Fibroblast of lung (primary cell): ENCODE measurements at places on chromosomes 5 and 9.

DNA sequence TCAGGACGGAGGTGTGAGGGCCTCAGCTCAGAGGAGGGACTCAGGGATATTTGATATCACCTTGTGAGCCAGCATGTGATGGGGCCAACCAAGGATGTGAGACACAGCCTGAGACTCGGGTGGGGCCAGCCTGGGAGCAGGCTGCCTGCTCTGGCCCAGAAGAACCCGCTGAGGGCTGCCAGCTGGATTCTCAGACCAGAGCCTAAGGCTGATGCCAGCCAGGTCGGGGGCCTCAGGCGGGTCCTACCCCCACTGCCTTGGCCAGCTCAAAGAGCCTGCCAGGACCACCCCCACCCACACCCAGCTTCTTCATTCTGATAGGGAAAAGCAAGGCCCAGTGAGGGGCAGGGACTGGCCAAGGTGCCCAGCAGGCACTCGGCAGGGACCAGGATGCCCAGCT is 20.3 kb upstream of the DUSP1 start:
- DNase-seq, result no peak

- no peak for DNase-seq
These were observed 16.2 kb downstream of the RAD1 start for GRCh38 chr5:34899066-34899465.

GRCh38 chr9:22158927-22159346 is 149.8 kb upstream of the CDKN2B start:
- DNase-seq, result peak; percentile 92

DNA sequence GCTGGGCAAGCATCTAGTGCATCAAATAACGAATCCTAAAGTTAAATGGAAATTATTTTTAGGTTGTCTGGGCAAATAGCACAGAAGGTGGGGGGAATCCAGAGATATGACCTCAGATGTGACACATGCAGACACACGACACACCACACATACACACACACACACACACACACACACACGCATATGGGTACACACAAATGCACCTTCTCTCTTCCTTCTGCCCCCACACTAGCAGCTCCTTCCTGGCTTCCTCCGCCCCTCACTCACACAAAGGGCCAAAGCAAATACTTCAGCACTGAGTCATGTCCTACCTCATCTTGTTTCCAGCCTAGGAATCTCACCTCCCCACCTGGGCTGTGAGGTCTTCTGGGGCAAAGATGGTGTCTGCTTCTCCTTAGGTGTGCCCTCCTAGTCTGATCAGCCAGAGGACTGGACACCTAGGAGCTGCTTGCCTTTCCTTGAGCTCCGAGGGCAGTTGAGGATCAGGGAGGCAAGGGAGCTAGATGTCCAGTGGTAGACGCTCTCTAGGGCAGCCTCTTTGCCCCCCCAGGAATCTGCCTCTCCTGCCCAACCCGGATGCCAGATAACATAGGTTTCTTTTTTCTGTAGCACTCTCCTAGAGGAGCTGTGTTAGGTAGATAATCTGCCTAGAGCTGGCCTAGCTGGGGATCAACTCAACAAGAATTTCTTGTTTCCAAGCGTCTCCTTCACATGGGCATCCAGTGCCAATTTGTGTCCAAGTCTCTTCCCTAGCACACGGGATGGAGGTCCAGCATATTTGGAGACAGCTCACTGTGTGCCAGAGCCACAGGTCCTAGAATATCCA is 14.3 kb upstream of the JADE2 start:
- DNase-seq, result no peak

DNA sequence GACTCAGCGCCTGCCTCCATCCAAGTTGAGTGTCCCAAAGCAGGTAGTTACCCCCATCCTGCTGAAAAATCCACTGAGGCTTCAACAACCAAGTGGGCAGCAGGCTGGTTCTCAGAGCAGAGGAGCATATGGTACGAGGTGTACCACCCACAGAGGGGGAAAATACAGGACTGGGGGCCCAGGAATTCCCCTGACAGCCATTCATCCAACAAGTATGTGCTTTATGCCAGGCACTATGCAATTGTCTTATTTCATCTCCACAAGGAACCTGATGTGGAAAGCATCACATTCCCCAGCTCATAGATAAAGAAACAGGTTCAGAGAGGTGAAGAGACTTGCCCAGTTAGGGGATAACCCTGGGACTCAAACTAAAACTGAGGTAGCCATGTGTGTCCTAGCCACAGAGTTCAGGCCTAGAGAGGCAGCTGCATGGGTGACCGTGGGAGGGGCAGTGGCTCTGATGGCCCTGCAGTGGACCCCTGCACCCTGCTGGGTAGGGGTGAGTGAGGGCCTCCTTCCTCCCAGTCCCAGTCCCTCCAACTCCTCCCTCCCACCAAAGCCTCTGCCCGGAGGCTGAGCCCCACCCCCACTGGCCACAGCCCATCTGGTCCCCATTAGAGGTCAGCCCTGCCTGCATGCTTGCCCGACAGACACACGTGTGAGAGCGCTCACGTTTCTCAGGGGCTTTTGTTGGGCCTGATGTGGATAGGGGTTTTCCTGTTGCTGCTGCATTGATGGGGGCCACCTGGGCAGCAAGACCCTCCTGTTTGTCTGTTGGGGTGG is 11.5 kb downstream of the PDLIM4 start:
- peak; percentile 53 for DNase-seq

- no peak for DNase-seq
These were observed 42.6 kb upstream of the CACNA1B start for GRCh38 chr9:137834846-137835546.

- DNase-seq, result peak; percentile 66
These were observed 416.9 kb downstream of the RAB3C start for GRCh38 chr5:58999804-59000203.

- peak; percentile 43 for DNase-seq
These were observed 61.8 kb downstream of the PTBP3 start for GRCh38 chr9:112271466-112272098.

DNA sequence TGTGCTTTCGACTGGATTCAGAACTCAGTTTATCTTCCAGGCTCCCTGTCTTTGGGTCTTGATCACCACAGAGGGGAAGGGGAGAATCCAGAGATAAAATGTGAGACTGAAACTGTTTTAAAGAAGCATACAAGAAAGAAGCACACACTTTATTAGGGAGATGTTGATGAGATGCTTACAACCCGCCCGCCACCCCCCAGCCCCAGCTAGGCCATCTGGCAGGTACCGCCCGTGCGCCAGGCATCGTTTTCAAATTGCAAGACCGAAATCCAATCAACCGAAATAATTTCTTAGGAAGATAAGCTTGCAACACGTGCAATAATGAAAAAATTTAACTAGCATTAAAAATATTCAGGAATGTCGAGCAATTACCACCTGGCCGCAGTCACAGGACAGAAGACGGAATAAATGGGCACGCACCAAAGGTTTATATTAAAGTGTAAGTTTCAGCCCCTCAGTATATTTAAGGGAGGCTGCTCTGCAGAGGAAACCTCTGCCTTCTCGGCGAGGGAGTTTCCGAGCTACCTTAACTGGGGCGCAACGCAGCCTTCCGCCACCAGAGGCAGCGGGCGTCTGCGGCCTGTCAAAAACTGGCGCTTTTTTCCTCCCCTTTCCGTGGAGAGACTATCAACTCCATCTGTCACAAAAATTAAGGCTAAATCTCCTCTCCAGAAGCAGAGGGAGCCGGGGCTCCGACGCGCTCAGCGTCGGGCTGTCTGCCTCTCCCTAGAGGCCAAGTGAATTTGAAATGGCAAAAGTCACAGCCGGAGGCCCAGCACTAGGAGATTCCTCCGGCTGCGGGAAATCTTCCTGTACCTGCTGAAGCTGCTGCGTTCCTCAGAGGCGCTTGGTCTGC is 996 bp upstream of the GAS1 start:
- DNase-seq, result peak; percentile 88

GRCh38 chr5:11311272-11311671 is 550.2 kb upstream of the DAP start:
- DNase-seq, result no peak

DNA sequence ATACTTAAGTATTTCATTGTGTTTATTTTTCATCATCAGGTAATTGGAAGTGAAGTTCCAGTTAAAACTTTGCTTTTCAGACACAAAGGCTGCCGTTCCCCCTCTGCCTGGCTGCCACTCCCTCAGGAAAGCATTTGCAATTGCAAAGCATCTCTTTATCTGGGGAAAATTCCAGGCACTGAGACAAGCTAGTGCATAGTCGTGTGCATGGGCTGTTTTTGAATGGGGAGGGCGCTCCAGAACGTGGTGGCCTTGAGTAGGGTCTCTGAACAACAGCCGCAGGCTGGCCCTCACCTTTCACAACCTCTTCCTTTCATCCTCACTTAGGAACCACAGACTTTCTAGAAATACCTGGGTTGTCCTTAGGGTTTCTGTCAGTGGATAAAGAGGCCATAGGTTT is 285.1 kb upstream of the ADAMTS16 start:
- no peak for DNase-seq

GRCh38 chr5:56783261-56783660 is 32.1 kb upstream of the MAP3K1 start:
- DNase-seq, result no peak

- DNase-seq, result no peak
These were observed 20.3 kb upstream of the TAF11L2 start for GRCh38 chr5:17477573-17478265.

DNA sequence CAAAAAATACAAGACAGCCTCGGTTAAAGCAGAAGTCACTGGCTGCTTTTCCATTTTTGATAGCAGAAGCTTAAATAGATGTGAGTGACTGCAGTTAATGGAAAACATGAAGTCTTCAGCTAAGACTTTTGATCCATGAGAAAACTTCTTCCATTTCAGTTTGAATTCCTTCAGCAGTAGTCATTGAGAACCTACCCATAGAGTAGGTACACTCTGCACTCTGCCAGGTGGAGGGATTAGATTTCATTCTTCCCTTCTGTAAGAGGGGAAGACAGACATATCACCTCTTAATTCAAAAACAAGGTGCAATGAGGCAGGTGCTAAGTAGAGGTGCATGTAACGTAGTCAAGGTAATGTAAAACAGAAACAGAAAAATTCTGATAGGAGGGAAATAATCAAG is 26.7 kb upstream of the XPA start:
- DNase-seq, result no peak

- DNase-seq, result peak; percentile 50
These were observed 15.2 kb downstream of the LURAP1L start for GRCh38 chr9:12790001-12790400.

DNA sequence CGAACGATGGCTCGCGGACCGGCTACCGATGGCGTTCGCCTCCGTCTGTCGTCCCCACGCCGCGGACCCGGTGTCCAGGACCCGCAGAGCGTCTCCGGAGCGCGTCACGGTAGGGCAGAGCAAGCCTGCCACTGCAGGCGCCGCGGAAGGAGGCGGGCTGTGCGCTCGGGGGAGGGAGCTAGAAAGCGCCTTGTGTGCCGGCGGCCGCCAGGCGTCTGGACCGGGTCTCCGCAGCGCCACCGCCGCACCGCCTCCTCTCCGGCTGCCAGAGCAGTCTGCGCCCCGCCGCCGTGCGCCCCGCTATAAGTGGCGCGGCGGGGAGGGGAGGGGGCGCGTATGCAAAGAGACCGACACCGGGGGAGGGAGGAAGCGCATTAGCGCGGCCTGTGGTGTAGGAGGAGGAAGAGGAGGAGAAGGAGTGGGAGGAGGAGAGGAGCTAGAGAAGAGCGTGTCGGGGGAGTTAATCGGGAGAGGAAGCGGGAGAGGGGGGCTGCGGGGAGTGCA is at the start of gene ENC1:
Gene ENC1, minus strand, starts transcription at position 279 of the 504 bp plus-strand sequence. CDS start 4,243 bp downstream, outside the sequence.
- peak; percentile 85 for DNase-seq

GRCh38 chr9:12680341-12680740 is 12.8 kb upstream of the TYRP1 start:
- DNase-seq, result no peak

GRCh38 chr5:128979761-128980160 is 14.5 kb downstream of the SLC27A6 start:
- no peak for DNase-seq

DNA sequence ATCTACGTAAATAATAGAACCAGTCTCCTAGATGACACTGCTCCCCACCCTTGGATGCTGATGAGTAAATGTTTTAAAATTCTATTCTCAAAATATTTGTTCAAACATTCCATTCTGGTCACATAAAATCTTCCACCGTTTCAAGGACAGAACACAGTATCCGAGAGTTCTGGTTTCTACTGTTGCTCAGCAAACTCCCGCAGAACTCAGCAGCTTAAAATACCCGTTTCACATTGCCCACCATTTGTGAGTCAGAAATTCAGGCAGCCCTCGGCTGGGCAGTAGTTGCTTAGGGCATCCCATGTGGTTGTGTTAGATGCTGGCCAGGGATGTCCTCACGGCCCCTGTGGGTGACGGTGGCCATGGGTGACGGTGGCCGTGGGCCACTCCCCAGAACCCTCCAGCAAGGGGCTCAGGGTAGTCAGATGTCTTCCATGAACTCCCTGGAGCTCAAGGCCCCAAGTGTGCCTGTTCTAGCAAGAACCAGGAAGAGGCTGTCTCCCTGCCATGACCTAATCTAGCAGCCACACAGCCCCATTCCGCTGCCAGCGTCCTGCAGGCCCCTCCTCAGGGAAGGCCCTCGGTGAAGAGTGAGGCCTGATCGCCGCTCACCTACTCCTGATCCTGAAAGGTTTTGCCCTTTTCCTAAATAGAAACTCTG is 17.4 kb downstream of the MGAT1 start:
- DNase-seq, result peak; percentile 80

DNA sequence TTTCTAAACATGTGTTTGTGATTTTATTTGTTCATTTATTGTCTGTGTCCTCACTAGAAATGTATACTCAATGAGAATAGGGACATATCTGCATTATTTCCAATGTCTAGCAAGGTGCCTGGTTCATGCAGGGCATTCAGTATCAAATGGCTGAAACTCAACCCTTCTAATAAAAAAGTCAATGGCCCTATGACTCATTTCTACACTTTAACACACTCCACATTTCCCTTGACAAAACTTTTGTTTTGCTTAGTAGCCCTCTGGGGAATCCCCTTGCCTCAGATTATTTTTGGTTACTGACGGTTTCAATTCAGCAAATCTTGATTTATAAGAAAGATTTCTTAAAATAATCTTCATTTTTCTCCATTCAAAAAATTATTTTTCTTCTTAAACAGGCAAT is 206.0 kb upstream of the DMRTA1 start:
- DNase-seq, result peak; percentile 49

GRCh38 chr5:143055596-143056338 is 285.6 kb downstream of the ARHGAP26 start:
- peak; percentile 66 for DNase-seq

DNA sequence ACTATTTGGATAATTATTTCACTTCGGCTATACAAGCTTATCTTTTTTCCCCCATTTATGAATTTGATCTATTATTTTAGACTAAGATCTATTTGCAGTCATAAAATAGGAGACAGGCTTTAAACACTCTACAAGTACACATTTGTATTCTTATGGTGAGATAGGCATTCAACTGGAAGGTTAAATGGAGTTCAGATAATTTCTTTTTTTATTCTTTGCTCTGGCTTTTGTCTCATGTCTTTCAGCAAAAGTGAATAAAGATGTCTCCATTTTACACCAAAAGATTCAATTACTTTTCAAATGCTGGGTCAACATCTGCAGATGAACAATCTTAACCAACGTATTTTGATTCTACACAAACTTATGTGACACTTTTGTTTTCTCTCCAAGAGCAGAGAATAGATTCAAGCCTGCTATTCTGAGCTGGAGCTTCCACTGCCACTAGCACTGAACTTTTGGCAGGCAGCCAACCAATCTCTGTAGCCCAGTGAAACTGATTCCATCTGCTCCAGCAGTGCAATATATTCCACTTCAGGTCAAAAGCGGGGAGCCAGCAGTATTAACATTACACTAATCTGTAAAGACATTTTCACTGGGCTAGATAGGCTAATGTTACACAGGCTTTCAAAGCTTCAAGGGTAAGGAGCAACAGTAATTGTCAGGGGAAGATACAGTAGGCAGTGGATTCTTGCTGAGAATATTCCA is 452.0 kb upstream of the ZNF608 start:
- peak; percentile 92 for DNase-seq

GRCh38 chr9:105121861-105122430 is 122.5 kb upstream of the SLC44A1 start:
- DNase-seq, result no peak
